Smooth muscle cell of the pulmonary artery (primary cell): ENCODE measurements at places on chromosomes 1 and 21. TPM values are rescaled to one million over a fixed set of nuclear protein-coding genes. Genes with fewer than 3 reads are reported as not detected.

The XCL2 gene
- not detected in 2 replicates for total RNA-seq

The NOTCH2NLA gene
- 83.1 and 89.9 TPM in 2 replicates for total RNA-seq

The CRYBG2 gene
- not detected in 2 replicates for total RNA-seq

The GPX7 gene
- 13.3 and 14.6 TPM in 2 replicates for total RNA-seq

The HLCS gene
- total RNA-seq: 43.5 and 49.8 TPM in 2 replicates
